8988T (cell line): ENCODE measurements at places on chromosomes 7 and 10.

- peak; percentile 49 for DNase-seq
These were observed 29.7 kb upstream of the SEC61G start for GRCh38 chr7:54788664-54789063.

- no peak for DNase-seq
These were observed 1.8 kb upstream of the HOXA11 start for GRCh38 chr7:27186668-27187474.

- DNase-seq = no peak
These were observed 339.2 kb upstream of the PODXL start for GRCh38 chr7:131895541-131896164.

DNA sequence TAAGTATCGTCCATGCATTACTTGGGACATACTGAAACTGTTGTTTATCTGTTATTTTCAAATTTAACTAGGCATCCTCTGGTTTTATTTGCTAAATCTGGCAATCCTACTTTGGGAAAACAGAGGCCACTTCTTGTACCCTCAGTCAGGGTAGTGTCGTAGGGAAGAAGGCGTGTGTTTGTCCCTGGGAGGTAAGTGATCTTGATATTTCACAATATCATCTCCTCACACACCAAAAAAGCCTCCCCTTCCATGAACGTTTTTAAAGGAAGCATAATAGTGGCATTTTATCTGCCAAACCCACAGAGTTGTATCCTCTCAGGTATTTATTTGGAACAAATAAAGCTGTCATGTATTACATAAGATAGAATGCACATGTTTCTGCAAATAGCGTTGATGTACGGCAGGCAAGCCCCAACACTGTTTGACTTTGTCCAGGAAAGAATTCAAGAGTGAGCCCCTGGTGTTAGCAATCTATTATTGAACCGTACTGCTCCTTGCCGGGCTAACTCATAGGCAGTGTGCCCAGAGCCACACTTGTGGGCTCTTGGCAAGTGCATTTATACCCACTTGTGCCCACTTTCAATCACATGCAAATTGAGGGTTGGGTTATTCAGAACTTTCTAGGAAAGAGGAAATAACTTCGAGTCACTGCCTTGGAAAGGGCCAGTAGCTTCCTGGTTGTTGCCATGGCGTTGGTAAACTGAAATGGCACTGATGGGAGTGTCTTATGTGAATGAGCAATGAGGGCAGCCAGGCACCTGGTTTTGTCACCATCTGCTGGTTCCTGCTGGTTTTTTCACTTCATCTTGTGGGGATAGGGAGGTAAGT is 266.0 kb downstream of the USP6NL start:
- no peak for DNase-seq

DNA sequence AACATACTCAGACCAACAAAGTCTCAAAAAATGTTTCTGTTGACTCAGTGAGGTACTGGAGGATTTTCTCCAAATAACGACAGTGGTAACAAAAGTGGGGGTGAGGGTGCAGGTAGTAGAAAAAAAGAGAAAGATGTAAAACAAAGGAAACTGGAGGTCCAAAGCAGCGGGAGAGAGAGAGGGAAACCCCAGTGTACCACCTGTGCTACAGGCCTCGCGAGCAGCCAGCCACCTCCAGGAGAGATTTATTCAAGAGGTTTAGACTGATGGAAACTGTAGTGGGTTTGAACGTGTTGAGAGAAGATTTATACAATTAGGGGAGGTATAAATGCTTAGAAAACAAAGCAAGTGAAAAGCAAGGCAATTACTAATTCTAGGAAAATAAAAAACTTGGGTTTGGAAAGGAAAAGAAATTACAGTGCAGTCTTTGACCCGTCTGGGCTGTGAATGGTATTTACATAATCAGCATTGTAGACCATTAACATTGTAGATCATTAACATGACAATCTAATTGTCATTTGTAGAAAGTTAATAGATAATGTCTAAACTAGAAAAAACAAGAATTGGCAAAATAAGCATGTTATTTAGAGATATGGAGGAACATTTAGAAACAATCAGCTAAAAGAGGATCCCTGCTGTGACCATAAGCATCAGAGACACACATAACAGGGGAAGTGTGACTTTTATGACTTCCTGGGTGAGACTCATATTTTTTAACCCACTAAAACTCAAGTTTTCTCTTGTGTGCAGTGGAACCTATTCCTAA is 180.0 kb downstream of the RELN start:
- no peak for DNase-seq

DNA sequence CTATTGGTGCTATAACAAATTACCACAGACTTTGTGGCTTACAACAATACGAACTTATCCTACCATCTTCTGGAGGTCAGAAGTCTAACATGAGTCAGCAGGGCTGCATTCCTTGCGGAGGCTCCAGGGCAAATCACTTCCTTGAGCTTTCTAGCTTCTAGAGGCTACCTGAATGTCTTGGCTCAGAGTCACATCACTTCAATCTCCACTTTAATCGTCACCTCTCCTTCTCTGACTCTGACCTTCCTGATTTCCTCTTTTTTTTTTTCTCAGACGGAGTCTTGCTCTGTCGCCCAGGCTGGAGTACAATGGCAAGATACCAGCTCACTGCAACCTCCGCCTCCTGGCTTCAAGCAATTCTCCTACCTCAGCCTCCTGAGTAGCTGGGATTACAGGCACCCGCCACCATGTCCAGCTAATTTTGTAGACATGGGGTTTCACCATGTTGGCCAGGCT is 44.6 kb upstream of the ANAPC16 start:
- DNase-seq = no peak

DNA sequence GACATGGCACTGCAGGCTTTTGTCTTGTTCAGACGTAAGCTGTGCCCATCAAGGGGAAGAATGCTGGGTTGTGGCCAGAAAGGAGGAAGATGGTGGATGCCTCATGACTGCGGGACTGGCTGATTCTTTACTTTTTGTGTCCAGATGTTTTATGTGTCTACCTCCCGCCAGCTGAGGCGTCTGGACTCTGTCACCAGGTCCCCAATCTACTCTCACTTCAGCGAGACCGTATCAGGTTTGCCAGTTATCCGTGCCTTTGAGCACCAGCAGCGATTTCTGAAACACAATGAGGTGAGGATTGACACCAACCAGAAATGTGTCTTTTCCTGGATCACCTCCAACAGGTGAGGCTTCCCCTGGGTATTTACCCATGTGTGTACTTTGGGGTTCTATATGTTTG is 53.5 kb downstream of the ABCC2 start:
- DNase-seq = no peak

DNA sequence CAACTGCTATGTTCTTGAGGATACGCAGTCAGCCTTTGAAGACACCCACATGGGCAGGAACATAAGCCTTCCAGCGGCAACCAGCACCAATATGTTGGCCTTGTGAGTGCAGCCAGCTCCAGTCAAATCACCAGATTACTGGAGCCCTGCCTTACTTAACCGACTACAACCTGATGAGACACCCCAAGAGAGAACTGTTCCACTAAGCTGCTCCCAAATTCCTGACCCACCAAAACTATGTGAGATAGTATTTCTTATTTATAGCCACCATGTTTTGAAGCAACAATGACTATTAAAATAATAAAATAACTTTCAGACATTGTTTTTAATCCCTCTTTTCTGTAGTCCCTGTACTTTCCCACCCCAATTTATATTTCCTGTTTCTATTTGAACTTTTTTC is 179.6 kb downstream of the ADK start:
- DNase-seq = no peak

- no peak for DNase-seq
These were observed 56.2 kb upstream of the SEPHS1 start for GRCh38 chr10:13404305-13404759.

- no peak for DNase-seq
These were observed 172.7 kb downstream of the SND1 start for GRCh38 chr7:127824682-127825081.

DNA sequence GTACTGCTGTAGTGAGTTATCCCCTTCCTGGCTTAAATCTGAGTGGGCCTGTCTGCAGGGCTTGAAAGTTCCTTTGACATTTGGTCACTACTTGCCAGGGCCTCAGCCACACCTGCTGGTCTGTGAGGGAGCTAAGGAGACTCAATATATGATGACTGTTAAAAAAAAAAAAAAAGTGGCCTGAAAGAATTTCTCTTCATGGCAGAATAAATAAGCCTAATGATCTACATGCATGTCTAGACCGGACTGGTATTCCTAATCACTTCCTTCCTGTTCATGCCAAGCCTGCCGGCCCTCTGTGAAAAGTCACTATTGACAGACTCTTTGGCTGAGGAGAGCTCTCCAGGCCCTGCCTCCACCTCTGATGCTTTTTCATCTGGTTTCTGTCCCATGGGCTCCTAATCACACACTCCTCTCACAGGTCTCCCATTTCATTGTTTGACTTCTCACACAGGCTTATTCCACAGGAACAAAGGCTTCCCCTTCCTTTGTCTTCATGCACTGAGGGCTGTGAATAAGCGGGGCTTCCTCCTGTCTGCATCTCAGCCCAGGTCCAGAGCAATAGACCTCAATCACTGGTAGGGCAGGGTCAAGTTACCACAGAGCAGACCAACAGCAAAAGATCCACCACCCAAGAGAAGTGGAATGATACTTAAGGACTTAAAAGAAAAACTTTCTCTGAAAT is 99.1 kb upstream of the SEC61G start:
- no peak for DNase-seq

DNA sequence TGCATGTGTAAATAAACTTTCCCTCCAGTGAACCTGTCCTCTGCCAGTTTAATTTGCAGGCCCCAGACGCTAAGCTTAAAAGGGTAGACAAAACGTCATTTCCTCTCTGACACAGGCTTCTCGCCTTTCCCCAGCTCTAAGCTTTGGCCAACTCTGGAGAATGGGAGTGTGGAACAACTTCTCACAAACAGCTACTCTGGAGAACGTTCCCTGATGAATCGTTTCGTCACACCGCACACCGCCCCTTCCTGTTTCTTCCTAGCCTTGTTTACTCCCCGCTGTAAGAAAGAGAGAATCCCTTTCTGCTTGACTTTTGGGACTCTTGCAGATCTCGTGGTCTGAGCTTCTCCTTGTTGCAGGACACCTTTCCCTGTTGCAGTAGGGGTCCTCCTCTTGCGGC is 564.2 kb downstream of the TCERG1L start:
- no peak for DNase-seq
